ENCODE measurements at places on chromosomes 6 and 20.

GRCh38 chr6:133241086-133241900 lies at the start of gene EYA4:
Gene EYA4 (plus strand): TSS chr6:133241357. CDS start chr6:133274781, 33,424 bp downstream.
- DNase-seq = no peak

GRCh38 chr6:48994811-48995210 lies 468.2 kb downstream of the MMUT start:
- DNase-seq = no peak

- DNase-seq = no peak
Observed at GRCh38 chr6:137002505-137002904, 42.3 kb downstream of the IL20RA start.

- no peak for DNase-seq
Observed at GRCh38 chr20:39878809-39879208, 810.2 kb downstream of the MAFB start.

DNA sequence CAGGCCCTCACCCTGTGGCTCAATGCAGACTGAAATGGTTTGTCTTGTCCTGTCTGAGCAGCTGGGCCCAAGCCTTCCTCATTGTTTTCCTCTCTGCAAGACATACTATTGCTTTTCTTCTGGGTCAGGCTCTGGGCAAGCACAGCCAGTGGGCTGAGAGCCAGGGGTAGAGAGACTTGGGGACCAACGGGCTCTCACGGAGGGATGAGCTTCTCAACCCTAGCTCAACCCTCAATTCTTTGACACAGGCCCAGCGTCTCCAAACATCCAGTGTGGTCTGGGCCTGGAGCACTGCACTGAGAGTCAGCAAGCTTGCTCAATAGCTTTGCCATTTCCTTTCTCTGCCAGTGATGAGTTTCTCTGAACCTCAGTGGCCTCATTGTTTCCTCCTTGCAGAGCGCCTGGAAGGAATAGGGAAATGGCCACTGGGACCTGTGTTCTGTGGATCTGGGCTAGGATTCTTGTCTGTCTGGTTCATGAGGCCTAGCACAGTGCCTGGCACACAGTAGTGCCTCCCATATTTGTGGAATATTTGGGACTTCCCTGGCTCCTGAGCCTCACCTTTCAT lies 9.3 kb downstream of the ANGPT4 start:
- no peak for DNase-seq

All from hematopoietic multipotent progenitor cell treated with erythropoietin and hydrocortisone succinate and interleukin-3 and kit ligand, for 8 days (in vitro differentiated cells).